Activated naive CD4-positive, alpha-beta T cell (primary cell): ENCODE measurements at places on chromosomes 3 and 15.

- DNase-seq: no peak
Observed at GRCh38 chr3:133874761-133875438, 20.8 kb downstream of the RAB6B start.

GRCh38 chr3:66555214-66555844, 54.5 kb upstream of the LRIG1 start:
- no peak for DNase-seq

DNA sequence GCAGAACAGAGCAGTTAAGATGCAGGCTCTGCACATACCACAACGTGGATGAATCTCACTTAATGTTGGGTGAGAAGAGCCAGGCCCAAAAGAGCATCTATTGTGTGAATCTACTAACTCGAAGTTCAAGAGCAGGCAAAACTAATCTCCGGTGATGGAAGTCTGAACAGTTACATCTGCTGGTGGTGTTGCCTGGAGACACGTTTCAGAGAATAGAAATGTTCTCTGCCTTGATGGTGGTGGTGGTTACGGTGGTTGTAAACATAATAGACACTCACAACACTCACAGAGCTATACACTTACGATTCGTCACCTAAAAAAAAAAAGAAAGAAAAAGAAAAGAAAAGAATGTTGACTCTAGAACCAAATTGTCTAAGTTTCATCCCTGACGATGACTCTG, 86.8 kb downstream of the LIPC start:
- no peak for DNase-seq

DNA sequence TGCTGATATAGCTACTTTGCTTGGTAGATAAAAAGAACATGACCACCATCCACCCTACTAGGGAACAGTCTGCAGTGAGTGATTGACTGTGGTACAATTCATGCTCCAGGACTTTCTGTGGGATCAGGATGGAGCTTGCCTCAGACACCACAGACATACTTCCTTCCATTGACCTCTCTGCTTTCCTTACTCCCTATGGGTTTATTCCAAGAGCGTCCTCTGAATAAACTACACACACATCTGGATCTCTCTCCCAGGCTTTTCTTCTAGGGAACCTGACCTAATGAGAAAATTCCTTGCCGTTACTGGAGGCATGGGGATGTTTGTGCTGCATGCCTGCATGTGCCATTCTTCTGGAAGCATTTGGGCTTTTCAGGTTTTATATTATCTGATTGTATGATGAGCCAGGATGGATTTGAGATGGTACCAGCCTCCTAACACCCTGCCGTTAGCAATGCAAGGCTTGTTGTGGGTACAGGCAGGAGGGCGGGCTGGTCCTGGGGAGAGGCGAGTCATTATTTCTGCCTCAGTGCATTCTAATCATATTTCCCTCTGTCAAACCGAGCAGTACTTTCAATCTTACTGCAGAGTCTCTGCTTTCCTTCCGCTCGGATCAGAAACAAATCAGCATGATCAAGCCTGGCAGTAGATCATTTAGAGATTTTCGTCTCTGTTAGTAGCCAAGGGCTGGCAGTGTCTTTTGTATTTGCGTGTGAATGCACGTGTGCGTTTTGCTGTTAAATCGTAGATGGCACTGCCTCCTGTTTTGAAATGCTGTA, 279.2 kb downstream of the PDCD6IP start:
- DNase-seq: no peak

DNA sequence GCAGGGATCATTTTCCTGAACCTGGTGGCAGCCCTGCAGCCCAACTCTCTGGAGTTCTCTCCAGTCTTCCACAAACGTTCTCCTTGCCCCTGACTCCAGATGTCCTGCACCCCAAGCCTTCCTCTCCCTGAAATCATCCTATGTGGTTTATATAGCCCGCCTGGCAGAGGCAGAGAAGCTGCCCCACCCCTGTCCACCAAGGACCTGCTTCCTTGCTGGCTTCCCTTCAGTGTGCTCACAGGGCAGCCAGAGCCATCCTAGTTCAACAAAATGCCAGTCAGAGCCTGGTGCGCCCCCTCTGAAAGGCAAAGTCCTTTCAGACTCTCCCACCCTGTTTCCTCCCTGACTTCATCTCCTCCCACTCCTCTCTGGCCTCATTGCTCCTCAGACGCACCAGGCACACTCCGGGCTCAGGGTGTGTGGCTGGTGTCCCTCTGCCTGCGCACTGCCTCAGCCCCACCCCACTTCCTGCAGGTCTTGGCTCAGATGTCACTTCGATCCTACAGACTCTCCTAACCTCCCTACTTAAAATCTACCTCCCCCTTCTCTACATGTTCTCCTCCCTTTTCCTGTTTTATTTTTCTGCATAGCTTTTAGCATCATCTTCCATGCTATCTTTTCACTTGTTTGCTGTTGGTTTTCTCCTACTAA, 5.9 kb downstream of the KBTBD13 start:
- DNase-seq: no peak

DNA sequence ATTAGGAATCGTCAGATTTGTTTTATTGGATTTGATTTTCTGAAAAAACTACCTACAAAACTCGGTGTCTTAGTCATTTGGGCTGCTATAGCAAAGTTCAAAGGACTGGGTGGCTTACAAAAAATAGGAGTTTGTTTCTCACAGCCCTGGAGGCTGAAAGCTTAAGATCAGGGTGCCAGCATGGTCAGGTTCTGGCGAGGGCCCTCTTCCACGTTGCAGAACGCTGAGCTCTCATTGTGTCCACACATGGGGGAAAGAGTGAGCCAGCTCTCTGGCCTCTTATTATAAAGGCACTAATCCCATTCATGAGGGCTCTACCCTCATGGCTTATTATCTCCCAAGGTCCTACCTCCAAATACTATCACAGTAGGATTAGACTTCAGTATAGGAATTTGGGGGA, 40.6 kb upstream of the MRPS22 start:
- DNase-seq: no peak

DNA sequence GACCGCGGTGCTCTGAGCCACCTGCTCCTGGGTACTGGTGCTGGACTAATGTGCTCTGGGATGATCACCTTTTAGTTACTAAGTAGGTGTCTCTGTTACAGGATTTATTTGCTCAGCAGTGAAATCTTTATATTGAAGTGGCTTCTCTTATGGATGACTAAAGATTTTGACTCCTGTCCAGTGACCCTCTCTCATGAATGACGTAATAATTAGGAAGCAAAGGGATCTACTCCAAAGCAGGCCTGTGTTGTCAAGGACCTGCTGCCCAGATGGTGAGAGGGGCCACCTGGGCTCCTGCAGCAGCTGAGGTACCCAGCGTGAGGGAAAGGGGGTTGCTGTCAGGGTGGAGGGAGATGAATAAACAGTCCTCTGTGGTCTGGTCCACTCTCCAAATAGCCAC, 263.6 kb downstream of the GABRG3 start:
- DNase-seq: no peak

DNA sequence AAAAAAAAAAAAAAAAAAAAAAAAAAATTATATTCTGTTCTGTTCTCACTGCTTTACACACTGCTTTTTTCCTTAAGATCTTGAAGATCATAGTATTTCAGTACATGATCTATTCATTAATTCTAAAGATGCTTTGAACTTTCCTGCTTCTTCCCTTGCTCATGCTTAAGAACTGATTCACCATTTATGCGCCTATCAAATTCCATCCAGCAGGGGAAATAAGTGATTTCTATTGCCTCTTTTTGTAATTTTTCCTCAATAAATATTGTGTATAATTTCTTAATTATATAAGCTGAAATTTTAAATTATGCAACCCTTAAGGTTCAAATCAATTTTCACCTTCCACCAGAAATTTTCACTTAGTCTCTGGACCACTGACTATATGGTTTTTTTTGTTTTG, 10.6 kb downstream of the DENND6A start:
- DNase-seq: no peak

GRCh38 chr15:70856884-70857561, 3.1 kb upstream of the LARP6 start:
- DNase-seq: no peak

DNA sequence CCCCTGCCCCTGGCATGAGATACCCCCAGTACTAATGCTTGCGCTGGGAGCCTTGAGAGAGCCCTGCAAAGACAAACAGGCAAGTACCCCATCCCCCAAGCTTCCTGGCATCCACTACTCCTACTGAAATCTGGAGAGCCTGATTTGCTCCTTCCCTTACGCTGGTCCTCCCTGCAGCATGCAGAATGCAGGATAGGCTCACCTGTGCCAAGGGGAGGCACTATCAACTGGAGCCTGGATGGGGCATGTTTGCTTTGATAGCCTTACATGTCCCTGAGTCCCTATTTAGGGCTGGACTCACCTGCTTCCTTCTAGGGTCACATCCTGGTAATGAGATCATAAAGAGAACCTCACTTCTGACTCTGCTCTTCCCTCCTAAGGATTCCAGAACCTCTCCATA, 42.9 kb downstream of the RAB11A start:
- no peak for DNase-seq
